ENCODE measurements at places on chromosomes 13 and 19.
A peak's percentile ranks its signal among the peaks of the same experiment; 100 is the strongest.

GRCh38 chr13:101942038-101942437 lies 459.8 kb downstream of the FGF14 start:
- DNase-seq = peak; percentile 90

DNA sequence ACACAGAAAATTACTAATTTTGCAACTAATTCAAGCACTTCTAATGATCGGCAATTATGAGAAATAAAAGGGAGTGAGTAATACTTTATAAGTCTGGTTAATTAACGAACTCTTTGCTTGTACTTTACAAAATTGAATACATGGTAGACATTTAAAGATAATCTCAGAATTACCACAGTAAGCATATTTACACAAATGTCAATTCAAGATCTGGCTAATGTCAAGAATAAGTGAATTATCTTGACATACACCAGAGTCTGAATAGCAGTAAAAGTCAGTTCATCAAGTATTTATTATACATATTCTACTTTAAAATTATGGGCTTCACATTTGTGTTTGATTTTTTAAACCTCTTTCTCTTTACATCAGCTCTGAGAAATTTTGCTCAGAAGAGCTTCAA lies 643.4 kb downstream of the OLFM4 start:
- no peak for DNase-seq

GRCh38 chr19:48629599-48630295 lies 7.4 kb downstream of the DBP start:
- DNase-seq = peak; percentile 97

- peak; percentile 69 for DNase-seq
Observed at GRCh38 chr19:45676851-45677263, 8.8 kb downstream of the GIPR start.

- no peak for DNase-seq
Observed at GRCh38 chr13:59721926-59722910, 441.5 kb downstream of the DIAPH3 start.

DNA sequence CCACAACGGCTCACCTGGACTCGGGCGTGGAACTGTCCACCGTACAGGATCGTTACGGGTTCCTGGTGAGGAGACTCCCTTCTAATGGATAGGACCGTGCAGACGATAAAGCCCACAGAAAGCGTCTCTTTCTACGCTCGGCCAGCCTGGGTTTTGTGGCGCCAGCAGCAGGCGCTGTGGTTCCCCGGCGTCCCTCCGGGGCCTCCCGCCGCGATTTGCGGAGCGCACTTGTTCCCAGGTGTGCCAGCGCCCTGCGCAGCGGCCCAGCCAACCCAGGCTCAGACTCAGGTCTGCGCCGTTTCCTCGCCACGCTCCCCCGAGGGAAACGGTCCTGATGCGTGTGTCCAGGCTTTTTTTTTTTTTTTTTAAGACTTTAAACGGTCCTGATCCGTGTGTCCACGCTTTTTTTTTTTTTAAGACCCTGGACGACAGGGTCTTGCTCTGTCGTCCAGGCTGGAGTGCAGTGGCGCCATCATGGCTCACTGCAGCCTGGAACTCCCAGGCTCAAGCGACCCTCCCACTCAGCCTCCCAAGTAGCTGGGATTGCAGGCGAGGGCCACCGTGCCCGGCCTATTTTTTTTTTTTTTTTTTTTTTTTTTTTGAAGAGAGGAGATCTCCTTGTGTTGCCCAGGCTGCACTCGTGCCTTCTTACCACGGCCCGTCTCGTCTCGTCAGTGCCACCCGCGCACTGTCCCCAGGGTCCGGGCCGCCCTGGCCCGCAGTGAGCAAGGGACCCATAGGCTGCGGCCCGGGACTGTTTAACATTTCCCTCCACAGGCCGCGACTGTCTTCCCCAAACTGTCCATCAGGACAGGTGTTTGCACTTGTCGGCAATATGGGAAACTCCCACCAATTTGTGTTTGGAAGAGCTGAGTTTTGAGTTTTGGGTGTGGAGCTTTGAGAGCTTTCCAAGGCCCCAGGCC lies 23.8 kb downstream of the GJA3 start:
- DNase-seq = no peak

DNA sequence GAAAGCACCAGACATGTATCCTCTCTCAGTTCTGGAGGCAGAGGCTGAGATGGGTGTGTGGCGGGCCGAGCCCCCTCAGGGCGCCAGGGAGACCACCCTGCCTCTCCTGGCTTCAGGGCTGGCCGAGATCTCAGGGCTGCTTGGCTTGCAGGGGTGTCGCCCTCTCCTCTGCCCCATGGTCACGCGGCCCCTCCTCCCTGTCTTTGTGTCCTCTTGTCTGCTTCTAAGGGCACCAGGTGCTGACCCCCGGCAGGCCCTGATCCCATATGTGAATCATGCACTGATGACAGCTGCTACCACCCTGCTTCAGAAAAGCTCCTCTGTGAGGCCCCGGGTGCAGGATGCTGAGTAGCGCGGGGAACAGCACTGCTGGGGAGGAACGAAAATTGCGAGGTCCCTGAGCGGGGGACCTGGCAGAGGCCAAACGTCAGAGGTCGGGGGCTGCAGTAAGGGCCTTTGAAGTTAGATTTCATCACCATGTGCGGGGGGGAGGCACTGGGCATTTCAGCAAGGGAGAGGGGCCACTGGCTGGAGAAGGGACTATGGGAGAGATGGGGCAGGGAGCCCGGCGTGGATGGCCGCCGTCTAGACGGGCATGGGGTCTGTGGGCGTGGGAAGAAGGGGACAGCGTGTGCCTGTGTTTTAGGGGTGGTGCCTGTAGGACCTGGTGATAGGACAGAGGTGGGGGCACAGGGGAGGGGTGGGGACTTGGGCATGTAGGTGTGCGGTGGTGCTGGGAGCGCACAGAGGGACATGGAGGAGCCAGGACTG lies 125.2 kb downstream of the KDM4B start:
- DNase-seq = peak; percentile 39

- DNase-seq = no peak
Observed at GRCh38 chr13:98478189-98479129, 98.4 kb downstream of the STK24 start.

DNA sequence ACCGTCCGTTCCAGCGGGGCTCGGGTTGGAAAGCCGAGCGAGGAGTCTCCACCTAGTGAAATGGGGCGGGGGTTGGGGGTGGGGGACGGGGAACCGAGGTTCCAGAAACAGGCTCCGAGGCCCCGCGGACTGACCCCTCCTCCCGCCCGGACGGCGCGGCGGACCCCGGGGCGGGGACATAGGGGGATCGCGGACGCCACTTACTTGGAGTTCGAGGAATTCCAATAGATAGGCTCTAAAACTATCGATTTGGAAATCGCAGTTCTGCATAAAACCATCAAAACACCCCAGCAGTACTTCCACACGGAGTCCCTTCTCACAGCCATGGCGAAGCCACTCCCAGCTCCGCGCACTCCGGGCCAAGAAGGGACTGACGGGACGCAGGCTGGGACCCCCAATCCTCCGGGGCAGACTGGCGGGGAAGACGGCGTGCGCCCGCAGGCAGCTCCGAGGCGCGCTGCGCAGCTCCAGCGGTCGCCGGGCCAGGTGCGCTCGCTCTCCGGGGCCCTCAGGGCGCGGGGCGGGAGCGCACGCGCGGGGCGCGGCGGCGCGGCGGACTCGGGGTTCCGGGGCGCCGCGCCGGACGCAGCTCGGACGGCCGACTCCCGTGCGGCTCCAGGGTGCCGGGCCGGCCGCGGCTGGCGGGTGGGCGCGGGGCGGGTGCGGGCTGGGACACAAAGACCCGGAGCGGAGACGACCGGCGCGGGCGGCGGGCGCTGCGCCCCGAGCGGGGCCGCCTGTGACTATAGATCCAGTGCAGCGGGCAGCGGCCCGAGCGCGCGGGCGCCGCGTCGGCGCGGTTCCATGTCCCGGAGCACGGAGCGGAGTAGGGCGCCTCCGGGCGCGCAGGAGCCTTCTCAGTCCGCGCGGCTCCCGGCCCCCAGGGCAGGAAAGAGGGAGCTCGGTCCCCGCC lies 567 bp downstream of the EFNB2 start:
- DNase-seq = peak; percentile 70
